Esophagus mucosa (tissue), 1 donor: ENCODE measurements at places on chromosomes 3 and 15. TPM values are rescaled to one million over a fixed set of nuclear protein-coding genes. Genes with fewer than 3 reads are reported as not detected.

ISLR2 gene
- total RNA-seq = 0.16 TPM

MAGEL2 gene
- 0.08 TPM for total RNA-seq

FETUB gene
- not detected for total RNA-seq

RGMA gene
- total RNA-seq = 40.5 TPM

CTXN2 gene
- not detected for total RNA-seq

RLBP1 gene
- not detected for total RNA-seq

MEGF11 gene
- not detected for total RNA-seq

FSIP1 gene
- 0.28 TPM for total RNA-seq

GRCh38 chr3:51386852-51387229 is 1.8 kb downstream of the MANF start:
- no peak for ATAC-seq

GRCh38 chr15:70098153-70098460 is 390 bp upstream of the TLE3 start:
- no peak for ATAC-seq

DNA sequence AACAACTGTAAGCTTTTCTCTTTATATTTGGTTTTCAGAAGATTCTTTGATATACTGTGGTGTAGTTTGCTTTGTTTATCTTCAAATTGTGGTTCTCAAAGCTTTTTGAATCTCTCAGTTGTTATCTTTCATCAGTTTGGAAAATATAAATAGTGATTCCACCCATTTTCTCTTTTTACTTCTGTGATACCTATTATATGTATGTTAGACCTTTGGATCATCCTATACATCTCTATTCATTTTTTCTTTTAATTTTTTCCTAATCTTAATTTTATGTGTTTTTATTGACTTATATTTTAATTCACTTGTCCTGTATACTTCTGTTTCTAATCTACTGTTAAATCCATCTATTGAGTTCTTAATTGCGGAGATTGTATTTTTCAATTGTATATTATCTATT is 160.7 kb upstream of the COL8A1 start:
- no peak for ATAC-seq

DNA sequence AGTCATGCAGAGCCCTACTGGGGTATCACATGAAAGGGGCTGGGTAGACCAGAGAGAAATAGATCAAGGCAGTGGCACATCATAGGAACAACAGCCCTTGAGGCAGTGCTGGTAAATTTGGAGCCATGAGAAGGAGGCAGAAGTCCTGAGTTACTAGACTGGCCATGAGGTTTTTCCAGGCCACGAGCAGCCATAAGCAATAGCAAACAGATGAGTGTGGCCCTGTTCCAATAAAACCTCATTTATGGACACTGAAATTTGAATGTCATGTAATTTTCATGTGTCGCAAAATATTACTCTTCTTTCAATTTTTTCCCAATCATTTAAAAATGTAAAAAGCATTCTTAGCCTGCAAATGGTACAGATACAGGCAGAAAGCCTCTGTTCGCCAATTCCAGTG is 28.1 kb upstream of the LRRN1 start:
- no peak for ATAC-seq

DNA sequence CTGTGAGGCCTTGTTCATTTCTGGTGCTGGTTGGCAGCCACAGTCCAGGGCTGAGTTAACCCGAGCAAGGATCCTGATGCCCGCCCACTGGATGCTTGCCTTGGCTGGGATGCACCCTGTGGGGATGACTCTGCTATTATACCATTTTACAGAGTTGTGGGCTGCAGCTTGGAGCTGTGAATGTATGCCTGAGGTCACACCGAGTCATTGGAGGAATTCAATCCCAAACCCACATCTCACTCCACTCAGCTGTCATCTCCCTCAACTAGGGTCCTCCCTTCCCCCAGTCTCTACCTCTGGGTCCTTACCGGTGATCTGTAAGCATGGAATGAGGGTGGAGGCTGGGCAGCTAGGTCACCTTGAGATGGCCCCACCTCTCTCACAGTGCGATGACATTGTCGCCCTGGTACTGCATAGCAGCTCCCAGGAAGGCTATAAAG is 22.1 kb downstream of the MAPKAPK3 start:
- peak; percentile 15 for ATAC-seq

GRCh38 chr15:100919481-100920405 is 586 bp downstream of the LRRK1 start:
- peak; percentile 19 for ATAC-seq

GRCh38 chr15:49031804-49032203 is 14.4 kb downstream of the SECISBP2L start:
- no peak for ATAC-seq

GRCh38 chr3:31391150-31391549 is 141.6 kb upstream of the STT3B start:
- no peak for ATAC-seq

DNA sequence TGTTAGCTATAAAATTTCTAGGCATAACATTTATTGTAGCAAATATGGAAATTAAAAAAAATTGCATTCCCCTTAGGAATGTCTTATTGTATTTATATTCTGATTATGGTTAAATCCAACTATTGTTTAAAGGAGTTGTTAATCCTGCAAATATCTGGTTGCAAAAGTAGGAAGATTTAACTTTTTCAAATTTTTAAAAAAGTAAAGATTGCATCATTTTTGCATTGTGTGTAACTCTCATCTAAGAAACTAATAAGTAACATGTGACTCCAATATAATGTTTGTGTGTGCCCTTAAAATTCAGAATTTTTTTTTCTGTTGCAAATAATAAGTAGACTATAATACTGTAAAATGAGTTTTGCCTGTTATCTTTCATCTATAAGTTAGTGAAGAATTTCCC is 204.1 kb upstream of the DPH6 start:
- ATAC-seq = no peak

GRCh38 chr3:36416599-36416998 is 36.3 kb downstream of the STAC start:
- no peak for ATAC-seq

GRCh38 chr15:70463453-70463834 is 299.9 kb downstream of the UACA start:
- ATAC-seq = no peak

DNA sequence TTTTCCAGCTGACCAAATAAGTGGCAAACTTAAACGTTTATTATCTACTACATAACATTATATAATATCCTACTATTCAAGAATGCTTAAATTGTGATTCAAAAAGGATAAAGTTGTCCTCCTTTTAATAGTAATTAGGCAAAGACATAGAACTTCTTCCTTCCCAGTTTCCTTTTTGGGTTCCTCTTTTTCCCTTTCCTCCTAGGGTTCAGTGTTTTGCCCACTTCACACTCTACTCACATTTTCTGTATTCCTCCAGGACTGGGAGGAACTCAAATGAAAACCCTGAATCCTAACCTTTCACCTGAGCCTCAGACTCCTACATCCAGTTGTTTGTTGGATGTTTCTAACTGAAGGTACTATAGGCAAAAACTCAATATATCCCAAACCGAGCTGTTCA is 132.5 kb downstream of the PEAK1 start:
- no peak for ATAC-seq

DNA sequence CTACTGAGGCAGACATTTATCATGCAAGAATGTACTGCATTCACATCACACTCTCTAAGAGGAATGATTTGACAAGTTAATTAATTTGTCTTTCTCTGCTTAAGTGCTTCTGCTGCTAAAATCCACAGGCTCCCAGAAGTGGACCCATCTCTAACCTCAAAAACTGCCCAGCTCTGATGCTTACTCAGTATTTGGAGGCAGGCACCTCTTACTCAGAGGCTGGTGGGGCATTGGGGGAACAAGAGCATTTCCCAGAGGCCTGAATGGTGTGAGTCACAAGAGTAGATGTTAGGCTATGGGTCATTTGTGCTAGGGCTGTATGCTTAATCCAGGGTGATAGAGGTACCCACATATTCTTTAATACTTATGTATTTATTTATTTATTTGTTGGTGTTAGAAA is 34.4 kb upstream of the HCN4 start:
- no peak for ATAC-seq

DNA sequence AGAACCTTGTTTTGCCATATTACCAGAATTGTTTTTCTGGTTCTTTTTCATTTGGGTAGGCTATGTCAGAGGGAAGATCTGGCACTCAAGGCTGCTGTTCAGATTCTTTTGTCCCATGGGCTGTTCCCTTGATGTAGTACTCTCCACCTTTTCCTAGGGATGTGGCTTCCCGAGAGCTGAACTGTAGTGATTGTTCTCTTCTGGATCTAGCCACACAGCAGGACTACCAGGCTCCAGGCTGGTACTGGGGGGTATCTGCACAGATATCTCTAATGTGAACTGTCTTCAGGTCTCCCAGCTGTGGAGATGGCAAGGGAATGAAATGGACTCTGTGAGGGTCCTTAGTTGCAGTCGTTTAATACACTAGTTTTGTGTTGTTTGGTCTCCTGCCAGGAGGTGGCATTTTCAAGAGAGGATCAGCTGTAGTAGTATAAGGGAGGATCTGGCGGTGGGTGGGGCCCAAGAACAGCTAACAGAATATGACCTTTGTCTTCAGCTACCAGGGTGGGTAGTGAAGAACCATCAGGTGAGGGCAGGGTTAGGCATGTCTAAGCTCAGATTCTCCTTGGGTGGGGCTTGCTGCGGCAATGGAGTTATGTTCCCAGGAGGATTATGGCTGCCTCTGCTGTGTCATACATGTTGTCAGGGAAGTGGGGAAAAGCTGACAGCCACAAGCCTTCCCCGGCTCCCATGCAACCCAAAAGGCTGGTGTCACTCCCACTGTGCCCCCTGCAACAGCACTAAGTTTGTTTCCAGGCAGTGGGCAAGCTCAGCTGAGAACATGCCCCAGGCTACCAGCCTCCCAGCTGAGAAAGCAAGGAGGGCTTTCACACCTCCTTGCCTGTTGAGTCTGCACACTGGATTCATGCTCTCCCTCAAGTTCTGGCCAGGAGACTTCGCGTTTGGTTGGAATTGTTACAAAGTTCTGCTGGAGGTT is 252.5 kb downstream of the ISL2 start:
- ATAC-seq = peak; percentile 49

- no peak for ATAC-seq
Measured at GRCh38 chr3:21783839-21784238, 32.8 kb upstream of the ZNF385D start.

- no peak for ATAC-seq
Measured at GRCh38 chr3:34109846-34110245, 311.4 kb downstream of the PDCD6IP start.

DNA sequence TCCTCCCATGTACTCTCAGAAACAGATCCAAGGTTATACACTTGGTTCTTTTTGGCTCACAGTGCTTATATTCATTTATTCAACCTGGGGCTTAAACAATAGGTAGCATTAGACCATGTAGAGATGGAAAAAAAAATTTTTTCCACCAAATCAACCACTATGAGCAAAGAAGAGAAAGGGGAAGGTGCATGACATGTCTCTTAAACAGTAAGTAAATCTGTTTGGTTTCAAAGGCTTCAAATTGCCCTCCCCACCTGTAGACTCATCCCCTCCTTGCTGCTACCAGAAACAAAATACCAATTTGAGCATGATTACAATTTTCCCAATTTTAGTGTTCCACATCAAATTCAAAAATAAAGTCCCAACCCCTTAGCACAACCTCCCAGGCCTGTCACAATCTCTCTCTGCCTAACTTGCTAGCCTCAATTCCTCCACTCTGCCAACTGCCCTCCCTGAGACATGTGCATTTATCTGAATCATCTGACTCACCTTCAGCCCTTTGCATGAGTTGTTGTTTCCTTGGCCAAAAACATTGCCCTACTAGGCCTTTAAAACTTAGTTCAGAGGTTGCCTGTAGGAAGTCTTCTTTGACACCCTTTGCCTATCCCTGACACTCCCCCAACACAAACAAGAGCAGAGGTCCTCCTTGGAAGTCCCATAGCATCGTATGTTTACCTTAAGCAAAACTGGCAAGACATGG is 30.3 kb upstream of the TSC22D2 start:
- no peak for ATAC-seq

DNA sequence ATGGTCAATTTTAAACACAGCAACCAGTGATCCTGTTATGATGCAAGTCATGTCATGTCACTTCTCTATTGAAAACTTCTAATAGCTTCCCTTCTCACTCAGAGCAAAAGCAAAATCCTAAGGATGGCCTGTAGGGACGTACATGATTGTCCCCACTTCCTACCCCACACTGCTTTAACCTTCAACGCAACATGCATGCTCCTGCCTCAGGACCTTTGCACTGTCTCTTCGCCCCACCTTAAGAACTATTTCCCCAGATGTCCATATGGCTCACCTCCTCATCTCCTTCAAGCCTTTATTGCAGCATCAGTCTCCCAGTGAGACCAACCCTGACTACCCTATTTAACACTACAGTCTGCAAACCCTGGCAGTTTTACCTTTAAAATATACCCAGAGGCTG is 214.1 kb upstream of the CHRM5 start:
- ATAC-seq = no peak

- no peak for ATAC-seq
Measured at GRCh38 chr3:13162549-13163320, 89.5 kb upstream of the IQSEC1 start.

DNA sequence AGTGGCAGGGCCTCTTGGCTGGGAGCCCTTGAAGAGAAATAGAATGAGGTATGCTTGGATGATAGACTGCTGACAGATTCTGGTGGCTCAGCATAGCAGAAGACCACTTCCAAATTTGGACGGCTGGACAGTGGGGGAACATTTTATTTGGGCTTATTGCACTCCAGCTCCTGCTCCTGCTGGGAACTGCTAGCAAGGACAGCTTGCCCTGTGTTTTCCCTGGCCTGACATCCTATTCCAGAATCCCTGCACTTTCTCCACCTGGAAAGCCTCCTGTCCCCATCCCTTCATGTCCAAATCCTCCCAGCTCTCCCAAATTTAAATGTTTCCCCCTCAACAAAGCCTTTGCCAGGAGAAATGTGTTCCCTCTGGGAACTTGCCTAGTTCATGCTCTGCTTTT is 9.8 kb upstream of the COLQ start:
- no peak for ATAC-seq

DNA sequence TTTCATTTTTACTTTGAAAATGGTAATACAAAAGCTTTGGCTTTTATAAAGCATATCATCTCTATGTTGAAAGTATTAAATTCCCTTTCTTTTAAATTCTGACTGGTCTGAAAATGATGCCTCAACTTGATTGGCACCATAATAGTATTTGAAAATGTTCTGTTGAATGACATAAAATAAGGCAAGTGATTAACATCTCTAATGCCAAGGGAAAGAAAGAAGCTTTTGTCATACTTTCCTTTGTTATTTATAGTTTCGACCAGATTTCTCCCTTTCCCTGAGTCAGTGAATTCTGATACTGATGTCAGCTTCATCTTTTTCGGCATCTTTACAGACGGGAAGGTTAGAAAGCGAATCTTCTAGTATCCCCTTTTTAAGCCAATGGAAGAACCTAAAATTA is 3.4 kb upstream of the AP4E1 start:
- no peak for ATAC-seq

DNA sequence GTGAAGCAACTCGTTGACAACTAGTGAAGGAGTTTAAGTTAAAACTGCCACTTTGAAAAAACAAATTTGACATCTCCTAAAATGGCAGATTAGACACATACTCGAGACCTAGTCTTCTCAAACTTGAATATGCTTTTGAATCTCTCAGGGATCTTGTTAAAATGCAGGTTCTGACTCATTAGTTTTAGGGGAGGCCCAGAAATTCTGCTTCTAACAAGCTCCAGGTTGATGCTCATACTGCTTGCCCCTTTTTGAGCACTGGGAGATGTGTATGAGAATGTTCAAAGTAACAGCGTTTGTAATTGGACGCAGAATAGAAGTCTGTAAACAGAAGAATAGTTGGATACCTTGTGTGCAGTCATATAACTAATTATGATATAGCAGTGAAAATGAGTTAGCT is 1.6 kb downstream of the C3orf38 start:
- ATAC-seq = no peak
